Activated naive CD4-positive, alpha-beta T cell treated with anti-CD3 and anti-CD28 coated beads for 36 hours (primary cell): ENCODE measurements at places on chromosomes 6 and 20.

GRCh38 chr20:17306427-17306826, 79.6 kb downstream of the PCSK2 start:
- DNase-seq: no peak

DNA sequence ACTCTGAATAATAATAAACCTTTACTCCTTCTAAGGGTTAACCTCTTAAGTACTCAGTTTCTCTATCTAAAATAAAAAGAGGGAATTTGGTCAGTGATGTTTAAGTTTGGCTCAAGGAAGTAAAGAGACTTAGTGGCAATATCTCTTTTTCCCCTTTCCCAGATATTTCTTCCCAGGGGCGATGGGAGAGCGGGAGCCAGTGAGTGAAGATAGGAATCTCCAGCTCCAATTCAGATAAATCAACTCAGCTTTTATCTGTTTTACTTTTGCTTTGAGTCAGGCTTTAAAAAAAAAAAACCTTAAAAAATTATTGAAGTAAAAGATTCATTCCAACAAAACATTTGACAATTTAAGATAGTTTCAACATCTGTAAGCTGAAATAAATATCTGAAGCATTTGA, 45.4 kb upstream of the SNRPB2 start:
- DNase-seq: no peak

- no peak for DNase-seq
Measured at GRCh38 chr6:166006900-166007301, 160.8 kb downstream of the TBXT start.

DNA sequence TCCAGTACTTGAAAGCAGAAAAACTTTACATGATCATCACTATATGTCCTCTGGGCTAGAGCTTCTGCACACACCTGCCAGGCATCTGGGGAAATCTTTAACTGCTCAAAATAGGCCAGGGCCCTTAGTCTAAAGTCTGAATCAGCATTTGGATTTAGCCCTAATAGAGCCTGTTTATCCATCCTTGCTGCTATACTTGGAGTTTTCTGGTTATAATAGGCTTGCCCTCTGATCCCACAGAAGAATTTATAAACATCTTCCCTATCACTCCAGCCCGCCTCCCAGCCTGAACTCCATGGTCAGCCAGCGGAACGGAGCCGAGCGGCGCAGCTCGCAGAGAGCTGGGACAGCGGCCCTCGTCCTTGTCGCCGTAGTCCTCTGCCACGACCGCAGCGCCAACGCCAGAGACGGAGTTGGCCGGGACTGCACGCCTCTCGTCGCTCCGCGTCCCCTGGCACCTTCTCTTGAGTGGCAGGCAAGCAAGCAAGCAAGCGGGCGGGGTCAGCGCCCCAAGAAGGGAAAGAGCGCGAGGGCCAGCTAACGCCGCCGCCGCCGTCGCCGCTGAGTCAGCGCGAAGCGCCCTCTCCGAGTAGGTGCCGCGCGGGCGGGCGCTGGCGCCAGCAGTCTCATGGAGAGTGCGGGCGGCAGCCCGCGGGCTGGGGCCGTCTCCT, 25.4 kb upstream of the ASIP start:
- peak; percentile 71 for DNase-seq

DNA sequence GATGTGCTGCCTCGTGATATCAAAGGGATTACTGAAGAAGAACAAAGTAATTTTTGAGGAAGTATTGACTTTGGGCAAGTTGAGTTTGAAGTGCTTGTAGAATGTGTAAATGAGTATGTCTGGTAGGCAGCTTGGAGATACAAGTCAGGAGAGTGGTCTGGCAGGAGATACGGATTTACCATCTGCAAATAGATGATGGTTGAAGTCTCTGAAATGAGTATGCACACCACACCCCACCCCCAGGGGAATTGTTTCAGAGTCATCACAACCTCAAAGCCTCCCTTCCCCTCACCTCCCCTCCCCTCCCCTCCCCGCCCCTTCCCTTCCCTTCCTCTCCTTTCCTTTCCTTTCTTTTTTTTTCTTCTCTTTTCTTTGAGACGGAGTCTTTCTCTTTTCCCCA, 16.4 kb upstream of the MCUR1 start:
- DNase-seq: no peak

GRCh38 chr20:49132995-49133478, 55.1 kb downstream of the STAU1 start:
- DNase-seq: peak; percentile 11

DNA sequence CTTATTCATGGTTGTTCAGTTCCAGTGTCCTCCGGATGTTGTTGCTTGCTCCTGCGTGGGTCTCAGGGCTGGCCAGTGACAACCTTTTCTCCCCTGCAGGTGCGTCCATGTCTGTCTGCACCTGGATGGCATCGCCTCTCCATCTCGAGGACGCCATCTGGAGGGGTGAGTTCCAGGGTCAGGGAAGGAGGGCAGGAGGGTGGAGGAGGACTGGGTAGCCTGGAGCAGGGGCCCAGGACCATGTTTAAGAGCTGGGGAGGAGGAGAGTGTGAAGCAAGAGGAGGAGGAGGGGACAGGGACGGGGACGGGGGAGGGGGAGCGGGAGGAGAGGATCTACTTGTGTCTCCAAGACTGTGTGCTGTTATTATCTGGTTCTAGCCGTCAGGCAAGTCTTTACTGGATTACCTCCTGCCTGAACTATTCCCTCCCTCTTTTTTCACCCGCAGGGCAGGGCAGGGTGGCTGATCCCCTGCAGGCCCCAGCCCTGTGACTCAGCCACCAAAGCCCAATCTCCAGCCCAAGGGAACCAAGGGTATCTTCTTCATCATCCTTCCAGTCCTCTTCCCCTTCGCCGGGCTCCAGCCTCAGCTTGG, 32.2 kb upstream of the TULP1 start:
- DNase-seq: no peak

- DNase-seq: no peak
Measured at GRCh38 chr6:137875058-137875520, 8.0 kb downstream of the TNFAIP3 start.

DNA sequence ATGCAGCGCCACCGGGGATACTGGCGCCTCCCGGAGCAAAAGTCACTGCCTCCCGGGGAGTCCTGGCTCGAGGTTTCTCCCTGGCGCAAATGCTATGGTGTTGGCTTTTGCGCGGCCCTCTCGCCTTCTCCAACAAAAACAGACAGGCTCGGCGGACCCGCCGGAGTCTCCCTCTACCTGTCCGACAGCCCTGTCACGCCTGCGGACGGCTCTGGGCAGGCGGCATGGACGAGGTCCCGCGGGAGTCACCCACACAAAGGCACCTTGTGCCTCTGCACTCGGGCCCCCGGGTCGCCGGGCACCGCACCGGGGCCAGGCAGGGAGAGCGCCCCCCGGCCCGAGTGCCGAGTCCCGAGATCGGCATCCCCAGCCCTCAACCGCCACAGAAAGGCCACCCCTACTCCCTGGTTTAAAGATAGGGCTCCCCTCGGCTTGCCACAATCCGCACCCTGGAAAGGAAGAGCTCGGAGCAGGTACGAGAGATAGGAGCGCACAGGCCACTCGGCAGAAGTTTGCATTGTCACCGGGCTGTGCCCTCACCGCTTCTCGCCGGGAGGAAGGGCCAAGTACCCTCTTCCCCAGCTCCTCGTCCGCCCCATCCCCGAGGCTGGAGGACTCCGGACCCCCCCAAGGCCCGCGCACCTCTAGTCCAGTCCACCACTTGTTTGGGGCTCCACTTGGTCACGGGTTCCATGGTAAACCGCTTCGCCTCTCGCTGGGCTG, 903 bp downstream of the CNKSR3 start:
- DNase-seq: peak; percentile 22

DNA sequence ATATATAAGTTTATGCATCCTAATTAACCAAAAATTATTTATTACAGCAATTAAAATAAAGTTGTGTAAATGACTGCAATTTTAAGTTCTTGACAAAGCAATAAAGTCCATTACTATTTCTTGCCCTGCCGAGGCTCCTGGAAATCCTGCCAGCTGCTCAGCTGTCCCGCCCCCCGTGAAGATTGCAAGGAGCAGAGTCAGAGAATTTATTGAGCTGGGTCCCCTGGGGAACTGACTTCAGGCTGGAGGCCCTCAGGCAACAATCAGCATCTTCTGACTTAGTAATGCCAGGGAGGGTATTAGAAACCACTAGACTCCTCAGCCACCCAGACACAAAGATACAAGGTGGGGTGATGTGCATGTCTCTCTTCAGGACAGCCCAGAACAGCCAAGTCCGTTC, 92.3 kb downstream of the EDN3 start:
- DNase-seq: no peak

GRCh38 chr6:15026832-15027231, 219.0 kb upstream of the JARID2 start:
- DNase-seq: no peak

DNA sequence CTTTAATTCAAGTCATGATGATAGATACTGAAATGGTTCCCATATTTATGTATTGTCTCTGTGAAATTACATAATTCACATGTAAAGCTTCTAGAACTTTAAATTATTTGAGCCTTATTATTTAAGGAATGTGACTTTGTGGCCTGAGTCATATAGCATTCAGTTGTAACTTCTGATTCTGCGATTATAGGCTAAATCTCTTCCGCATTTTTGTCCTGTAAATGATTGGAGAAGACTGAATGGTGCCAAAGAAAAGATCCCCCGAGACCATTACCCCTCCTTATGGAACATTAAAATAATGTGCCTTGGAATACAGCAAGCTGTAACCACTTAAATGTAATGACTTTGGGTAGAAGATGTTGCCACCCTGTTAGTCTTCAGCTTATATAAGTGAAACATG, 63.3 kb upstream of the MAP7 start:
- no peak for DNase-seq

- no peak for DNase-seq
Measured at GRCh38 chr20:4894409-4894808, 106.9 kb downstream of the SLC23A2 start.

- DNase-seq: no peak
Measured at GRCh38 chr20:57650266-57650665, 30.0 kb upstream of the ZBP1 start.

- DNase-seq: peak; percentile 3
Measured at GRCh38 chr20:63100174-63100925, 93.6 kb upstream of the BHLHE23 start.

GRCh38 chr6:12401200-12401599, 111.0 kb downstream of the EDN1 start:
- no peak for DNase-seq

GRCh38 chr20:10864076-10864672, 190.4 kb upstream of the JAG1 start:
- no peak for DNase-seq

DNA sequence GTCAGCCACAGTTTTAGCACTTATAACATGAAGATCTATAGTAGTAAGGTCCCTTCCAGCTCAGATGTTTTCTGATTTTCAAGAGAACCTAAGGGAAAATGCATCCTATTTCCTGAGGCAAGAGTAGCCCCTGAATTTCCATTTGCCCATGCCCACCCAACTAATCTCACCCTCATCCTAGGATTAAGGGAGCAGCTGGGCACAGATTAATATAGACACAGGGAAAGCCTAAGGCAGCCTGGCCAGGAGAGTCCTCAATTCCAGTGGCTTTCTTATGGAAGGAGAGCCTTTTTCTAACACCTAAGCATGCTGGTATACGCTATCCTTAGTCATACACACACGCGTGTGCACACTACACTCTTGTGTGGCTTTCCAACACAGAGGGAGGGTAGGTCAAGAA, 1.5 kb downstream of the APOBEC2 start:
- DNase-seq: no peak

GRCh38 chr20:21129861-21130260, 4.0 kb downstream of the KIZ start:
- no peak for DNase-seq

- DNase-seq: no peak
Measured at GRCh38 chr6:116405652-116406356, 35.1 kb downstream of the DSE start.

- DNase-seq: no peak
Measured at GRCh38 chr6:169092375-169092774, 161.3 kb downstream of the THBS2 start.

- peak; percentile 62 for DNase-seq
Measured at GRCh38 chr20:62891111-62891510, 29.5 kb upstream of the TCFL5 start.
